ENCODE measurements at places on chromosomes 6 and 20.

GRCh38 chr6:72422171-72422570 lies 199.7 kb upstream of the KCNQ5 start:
- no peak for DNase-seq

DNA sequence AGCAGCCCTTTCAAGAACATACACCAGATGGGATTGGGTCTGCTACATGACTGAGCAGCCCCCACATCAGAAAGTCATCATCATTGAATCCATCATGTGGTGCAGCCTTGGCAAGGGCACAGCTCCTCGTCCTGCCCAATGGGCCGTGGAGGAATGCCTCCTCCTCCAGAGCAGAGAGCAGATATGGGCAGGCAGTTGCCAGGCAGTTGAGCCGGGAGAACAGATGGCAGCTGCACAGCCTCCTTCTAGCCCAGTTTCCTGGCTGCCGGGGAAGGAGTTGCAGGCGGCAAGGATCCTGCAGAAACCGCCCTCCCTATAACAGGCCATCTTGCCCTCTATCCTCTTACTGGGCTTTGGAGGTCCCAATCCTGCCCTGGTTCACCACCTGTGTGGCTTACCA lies 11.9 kb upstream of the ZFAND3 start:
- DNase-seq: no peak

- no peak for DNase-seq
Measured at GRCh38 chr6:34819571-34820480, 27.9 kb downstream of the BLTP3A start.

- no peak for DNase-seq
Measured at GRCh38 chr6:7267466-7268091, 45.4 kb downstream of the SSR1 start.

- no peak for DNase-seq
Measured at GRCh38 chr20:21971436-21971835, 266.0 kb downstream of the PAX1 start.

GRCh38 chr6:69022993-69023392 lies 387.9 kb downstream of the ADGRB3 start:
- DNase-seq: no peak

DNA sequence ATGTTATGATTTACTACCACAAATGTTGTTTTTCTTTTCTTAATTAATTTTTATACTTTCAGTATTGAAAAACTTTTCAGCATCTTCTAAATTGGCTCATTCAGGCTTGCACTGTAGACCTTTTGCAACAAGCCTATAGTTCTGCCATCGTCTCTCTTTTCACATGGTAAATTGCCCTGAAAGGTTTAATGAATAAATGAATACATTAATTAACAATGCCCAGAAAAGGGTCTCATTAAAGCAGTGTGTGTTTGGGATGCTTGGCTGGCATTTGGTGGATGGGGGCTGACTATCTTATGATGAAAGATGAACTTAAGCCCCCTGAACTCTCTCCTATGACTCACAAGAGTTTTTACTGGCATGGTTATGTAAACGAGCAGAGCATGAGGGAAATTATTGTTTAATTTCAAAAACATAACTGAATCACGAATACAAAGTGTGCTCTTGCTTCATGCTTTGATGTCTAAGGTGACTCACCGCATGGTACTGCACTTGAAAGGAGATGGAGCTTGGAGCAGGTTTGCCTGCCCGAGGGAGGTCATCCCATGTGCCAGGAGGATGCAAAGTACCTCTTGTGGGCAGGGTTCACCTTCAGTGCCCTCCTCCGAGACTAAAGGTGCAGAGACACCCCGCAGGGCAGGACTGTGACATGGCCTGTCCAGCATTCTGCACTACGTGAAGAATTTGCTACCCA lies 13.8 kb upstream of the PCK1 start:
- DNase-seq: no peak

DNA sequence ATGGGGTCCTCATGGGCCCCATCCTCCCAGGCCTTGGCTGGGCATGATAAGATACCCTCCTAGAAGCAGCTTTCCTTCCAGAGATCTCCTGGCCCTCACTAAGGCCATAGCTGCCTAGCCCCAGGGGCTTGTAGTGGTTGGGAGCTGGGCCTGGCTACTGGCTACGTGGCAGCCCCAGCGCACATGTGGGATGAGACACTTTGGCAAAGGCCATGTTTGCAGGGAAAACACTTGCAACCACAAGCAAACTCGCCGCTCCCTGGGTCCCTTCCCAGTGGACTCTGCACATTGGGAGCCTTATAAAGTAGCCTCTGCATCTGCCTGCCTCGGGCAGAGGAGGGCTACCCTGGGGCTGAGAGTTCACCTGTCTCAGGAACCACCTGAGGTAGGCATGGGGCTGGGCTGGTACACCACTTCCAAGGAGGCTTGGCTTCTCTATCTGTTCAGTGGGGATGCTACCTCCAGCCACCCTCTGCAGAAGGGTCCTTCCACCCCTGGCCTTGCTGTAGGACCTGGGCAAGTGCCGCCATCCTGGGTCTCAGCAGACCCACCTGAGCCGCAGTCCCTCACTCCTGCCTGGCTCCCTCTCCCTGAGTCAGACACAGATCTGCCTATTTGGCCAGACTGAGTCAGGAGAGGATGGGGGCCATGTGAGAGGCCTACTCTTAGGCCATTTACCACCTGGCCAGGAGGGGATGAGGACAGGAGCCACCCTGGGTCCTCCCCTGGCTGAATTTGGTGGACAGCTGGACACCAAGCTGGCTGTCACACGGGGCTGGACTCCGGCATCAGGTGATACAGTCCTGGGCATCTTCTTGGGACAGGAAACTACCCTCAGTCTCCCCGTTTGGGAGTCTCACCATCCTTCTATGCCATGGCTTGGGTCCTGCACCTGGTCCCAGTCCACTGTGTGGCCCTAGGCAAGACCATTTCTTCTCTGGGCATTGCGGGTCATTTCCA lies at the start of gene BPIFB2:
TSS of gene BPIFB2 (plus strand) at position 329 of the 960 bp plus-strand sequence. CDS start 871 bp downstream, outside the sequence.
- DNase-seq: no peak

GRCh38 chr20:33985830-33986229 lies 7.9 kb upstream of the RALY start:
- no peak for DNase-seq

- no peak for DNase-seq
Measured at GRCh38 chr6:132167929-132168892, 217.0 kb upstream of the CCN2 start.

DNA sequence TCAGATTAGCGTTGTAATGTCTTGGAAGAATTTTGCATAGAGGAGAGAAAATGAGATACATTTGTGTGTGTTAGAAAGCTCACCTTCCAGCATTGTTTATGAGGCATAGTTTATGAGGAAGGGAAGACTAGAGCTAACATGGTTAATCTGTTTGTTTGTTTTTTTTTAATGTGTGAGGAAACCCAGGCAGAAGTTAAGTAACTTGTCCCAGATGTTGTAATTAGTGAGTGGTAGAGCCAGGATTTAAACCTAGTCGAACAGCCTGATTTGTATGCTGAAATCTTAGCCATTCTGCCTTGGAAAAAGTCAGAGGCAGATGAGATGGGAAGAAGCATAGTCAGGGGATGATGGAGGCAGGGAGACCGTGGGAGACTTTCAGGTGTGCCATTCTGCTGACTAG lies 29.1 kb downstream of the NDUFAF5 start:
- no peak for DNase-seq

- DNase-seq: no peak
Measured at GRCh38 chr6:19501737-19502245, 335.4 kb upstream of the ID4 start.

DNA sequence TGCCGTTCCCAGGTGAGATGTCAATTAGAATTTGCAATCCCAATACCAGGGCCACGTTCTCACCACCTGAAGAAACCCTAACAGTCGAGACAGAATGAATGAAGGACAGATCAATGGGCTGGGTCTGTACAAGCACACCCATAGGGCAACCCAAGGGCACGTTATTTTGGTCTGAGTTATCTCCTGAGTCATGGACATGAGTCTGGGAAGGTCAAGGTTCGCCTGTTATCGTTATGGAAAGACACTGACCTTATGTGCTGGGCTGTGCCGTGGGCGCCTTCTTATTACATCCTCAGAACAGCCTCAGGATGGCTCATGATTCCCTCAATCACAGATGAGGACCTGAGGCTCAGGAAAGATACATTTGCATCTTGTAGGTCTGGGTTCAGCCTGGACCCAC lies 175.0 kb upstream of the SULF2 start:
- DNase-seq: no peak

DNA sequence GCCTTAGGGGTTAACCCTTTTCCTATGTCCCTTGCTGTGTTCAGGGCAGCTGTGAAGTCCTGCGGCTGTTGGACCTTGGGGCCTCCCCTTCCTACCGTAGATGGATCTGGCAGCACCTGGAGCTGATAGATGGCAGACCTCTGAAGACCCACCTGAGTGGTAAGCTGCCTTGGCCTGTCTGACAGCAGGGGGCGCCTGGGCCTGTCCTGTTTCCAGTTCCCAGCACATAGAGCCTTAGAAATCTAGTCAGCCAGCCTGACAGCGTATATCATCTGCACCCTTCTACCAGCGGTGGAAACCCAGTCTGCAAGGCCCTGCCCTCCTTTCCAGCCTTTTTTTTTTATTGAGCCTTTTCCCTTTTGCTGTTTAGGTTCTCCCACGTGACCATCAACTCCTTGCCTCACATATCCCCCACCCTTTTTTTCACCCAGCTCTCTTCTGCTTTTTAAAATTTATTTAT lies 26.6 kb downstream of the CNBD2 start:
- peak; percentile 84 for DNase-seq

- no peak for DNase-seq
Measured at GRCh38 chr6:97586344-97586743, 303.3 kb upstream of the MMS22L start.

DNA sequence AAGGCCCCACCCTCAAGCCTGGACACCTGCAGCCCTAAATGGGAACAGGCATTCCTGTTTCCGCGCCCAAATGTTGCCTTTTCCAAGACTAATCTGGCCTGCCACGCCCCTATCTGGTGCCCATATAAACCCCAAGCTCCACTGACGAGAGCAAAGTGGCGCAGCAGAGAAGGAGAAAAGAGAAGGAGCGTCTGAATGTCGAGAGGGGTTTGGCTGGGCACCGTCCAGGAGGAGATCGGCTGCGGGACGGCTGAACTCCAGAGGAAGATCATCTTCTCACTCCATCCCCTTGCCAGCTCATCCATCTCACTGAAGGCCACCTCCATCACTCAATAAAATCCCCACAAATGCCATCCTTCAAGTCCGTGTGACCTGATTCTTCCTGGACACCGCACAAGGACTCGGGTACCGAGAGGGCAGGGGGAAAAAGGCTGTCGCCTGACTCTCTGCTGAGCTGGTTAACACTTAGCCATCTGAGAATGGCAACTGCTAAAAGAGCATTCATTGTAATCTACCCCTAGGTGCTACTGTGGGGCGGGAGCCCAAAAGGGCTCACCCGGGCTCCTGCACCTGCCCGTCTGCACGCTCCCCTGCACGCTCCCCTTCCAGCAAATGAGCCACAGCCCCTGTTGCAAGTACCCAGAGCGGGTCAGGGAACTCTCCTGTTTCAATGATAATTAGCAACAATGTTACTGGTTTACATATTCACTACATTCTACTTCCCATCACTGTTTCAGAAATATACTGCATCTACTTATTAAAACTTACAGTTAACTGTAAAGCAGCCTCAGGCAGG lies 23.5 kb downstream of the TAF4 start:
- no peak for DNase-seq

GRCh38 chr6:114039841-114040240 lies 68.9 kb upstream of the HDAC2 start:
- no peak for DNase-seq

DNA sequence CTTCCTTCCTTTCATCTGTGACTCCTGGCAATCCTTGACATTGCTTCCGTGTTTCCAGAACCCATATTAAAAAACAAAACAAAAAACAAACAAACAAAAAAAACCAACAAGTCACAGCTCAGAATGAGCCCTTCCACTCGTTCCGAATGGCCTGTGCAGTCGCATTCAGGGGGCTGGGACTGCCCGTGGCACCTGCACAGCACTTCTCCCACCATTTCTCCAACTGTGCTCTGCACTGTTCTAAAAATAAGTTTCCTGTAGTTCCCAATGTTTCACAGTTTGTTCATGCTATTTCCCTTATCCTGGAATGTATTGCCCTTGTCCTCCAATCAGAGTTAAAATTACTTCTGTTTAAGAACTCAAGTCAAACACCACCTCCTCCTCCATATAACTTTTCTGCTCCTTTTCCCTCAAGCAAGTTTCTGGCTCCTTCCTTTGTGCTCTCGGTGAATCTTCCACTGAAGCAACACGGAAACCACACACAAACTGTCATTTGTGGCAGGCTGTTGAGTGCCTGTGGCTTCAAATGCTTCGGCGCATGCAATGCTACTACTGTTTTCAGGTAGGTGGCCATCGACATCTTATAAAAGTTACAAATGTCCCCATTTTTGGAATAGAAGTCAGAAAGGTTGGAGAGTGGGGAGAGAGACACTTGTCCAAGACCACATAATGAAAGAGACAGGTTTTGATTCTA lies 57.7 kb downstream of the PDE10A start:
- DNase-seq: no peak

- no peak for DNase-seq
Measured at GRCh38 chr20:7657569-7657968, 282.7 kb downstream of the HAO1 start.

- no peak for DNase-seq
Measured at GRCh38 chr6:70375882-70376281, 37.4 kb upstream of the FAM135A start.

DNA sequence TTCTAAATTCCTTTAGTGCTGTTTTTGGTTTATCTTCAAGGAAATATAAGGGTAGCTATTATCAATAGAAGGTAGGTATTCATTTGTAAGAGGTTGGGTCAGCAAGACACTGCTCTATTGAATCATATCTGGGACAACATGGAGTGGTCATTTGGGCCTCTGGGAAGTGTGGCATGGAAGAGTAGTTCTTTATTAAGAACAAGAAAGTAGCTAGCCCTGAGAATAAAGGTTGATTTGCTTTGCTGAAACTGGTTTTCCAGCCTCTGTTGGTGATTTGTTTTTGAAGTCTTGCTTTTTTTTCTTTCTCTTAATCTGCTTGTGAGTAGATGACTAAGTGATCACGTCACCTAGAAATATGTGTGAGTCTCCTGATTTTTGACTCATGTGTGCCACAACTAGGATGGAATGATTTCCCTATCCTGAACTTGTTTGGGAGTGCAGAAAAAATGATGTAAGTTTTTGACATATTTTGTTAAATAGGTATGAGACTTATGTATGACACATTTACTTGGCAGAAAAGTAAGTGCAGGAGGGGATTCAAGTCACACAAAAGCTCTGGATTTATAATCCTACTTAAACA lies 381.8 kb downstream of the CENPW start:
- DNase-seq: no peak

- no peak for DNase-seq
Measured at GRCh38 chr6:6842291-6842690, 253.8 kb downstream of the LY86 start.

DNA sequence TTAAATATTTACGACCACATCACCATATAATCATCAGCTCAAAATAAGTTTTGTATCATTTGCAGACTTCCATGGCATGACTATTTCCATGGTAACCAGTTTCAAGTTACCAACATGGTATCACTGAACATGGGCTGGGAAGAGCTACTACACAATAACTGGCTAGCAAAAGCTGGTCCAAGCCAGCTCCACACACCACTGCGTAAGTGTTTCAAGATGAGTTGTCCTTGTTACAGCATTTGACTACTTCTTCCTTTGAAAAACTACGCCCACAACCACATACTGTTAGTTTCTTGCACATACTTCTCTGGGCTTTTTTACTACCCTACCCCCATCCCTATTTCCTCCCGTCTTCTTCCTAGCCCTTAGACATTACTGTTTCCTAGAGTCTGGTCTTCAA lies 8.5 kb downstream of the CD164 start:
- DNase-seq: no peak
